Activated T-helper 1 cell treated with anti-CD3 and anti-CD28 coated beads, Interleukin-12 subunit alpha, Interleukin-12 subunit beta, Interleukin-2, Interleukin-4 antibody, amounts not matched to agents 30 ng/mL and 10 ng/mL and 1 ng/mL, durations not matched to agents 14 hours and 24 hours and 36 hours (primary cell): ENCODE measurements at places on chromosomes 16 and 17. TPM values are rescaled to one million over a fixed set of nuclear protein-coding genes. Genes with fewer than 3 reads are reported as not detected.
A peak's percentile ranks its signal among the peaks of the same experiment; 100 is the strongest.

KRT12 gene
- not detected in 2 replicates for total RNA-seq

- DNase-seq, result no peak
Observed at GRCh38 chr16:72876221-72876620, 171.7 kb downstream of the ZFHX3 start.

C16orf95 gene
- 9.9 and 10.9 TPM in 2 replicates for total RNA-seq

- no peak for DNase-seq
Observed at GRCh38 chr17:81885454-81885853, 5.9 kb downstream of the ALYREF start.

- no peak for DNase-seq
Observed at GRCh38 chr17:19304209-19304608, 58.3 kb downstream of the B9D1 start.

TEKT5 gene
- total RNA-seq, result not detected in 2 replicates

- no peak for DNase-seq
Observed at GRCh38 chr16:4376126-4376892, 4.7 kb downstream of the VASN start.

DNAAF1 gene
- not detected in 2 replicates for total RNA-seq

EPX gene
- total RNA-seq, result not detected in 2 replicates

FLII gene
- total RNA-seq, result 268 and 275 TPM in 2 replicates

GRCh38 chr17:68239632-68240366, 8.0 kb upstream of the AMZ2 start:
- no peak for DNase-seq

HOXB3 gene
- 2.5 and 2.8 TPM in 2 replicates for total RNA-seq

DNA sequence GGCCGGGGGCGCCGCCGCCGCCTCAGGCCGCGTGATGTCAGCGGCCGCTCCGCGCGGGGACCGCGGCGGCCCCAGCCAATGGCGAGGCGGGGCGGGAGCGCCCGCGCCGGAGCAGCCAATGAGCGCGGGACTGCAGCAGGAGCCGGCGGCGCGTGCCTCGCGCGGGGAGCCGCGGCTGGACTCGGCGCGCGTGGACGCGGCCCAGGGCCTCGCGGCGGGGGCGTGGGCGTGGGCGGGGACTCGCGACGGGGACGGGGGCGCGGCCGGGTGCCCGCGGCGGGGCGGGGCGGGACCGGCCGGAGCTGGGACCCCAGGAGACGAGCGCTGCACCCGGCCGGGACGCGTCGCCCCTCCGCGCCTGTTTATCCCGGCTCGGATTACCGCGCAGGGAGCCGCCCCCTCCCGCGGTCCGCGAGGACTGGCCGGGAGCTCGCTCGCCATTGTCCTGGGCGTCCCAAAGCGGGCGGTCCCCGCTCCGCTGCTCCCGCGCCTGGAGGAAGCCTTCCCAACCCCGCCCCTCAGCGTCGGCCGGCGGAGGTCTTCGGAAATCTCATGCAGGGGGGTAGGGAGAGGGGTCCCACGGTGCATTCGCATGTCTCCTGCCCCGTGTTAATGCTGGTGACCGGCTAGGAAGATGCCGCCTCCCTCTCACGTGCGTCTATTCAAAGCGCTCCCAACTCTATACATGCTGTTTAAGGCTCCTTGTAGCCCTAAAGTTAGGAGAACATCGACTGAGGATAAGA, at the start of gene RNF157:
Gene RNF157 (minus strand): TSS at position 33 of the 743 bp plus-strand sequence. CDS start 253 bp downstream, outside the sequence.
- peak; percentile 75 for DNase-seq

LITAF gene
- total RNA-seq, result 197 and 199 TPM in 2 replicates

KRT23 gene
- total RNA-seq, result not detected in 2 replicates

DNA sequence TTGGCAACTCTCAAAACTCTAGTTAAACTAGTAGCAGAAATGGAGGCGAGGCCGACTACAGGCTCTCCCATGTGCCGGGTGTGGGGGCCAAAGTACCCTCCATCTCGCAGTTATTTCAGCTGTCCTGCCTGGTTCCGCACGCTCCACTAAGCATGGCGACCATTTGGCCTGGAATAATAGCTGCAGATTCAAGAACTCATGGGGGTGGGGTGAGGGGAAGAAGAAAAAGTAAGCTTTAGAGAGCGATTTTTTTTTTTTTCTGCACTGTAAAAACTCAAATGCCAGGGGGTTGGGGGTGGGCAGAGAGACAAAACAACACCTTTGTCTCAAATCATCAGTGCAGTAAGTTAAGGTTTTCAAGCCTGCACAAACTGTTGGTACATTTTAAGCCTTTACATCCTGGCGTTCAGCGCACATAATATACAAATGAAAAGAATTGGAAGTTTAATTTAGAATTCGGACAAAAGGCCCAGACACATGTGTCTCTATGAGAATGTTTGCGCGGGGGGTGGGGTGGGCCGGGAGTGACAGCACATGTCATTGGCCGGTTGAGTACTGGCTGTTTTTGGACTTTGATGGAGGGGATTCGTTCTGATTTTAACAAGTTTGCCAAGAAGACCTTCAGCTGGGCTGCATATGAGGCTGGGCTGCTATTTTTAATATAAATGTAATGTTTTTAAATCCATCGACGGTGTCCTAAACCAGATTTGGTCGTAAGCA, 694.7 kb upstream of the SALL1 start:
- no peak for DNase-seq

C17orf50 gene
- total RNA-seq, result not detected in 2 replicates

GRCh38 chr17:82791532-82791931, 39.7 kb downstream of the TBCD start:
- no peak for DNase-seq

FAM83G gene
- total RNA-seq, result 13.0 and 13.2 TPM in 2 replicates

TMEM100 gene
- not detected in 2 replicates for total RNA-seq

PTX4 gene
- 0.20 TPM in 1 of 2 replicates, not detected in the other for total RNA-seq

- no peak for DNase-seq
Observed at GRCh38 chr17:79925242-79925957, 86.2 kb upstream of the CBX4 start.

CD300A gene
- 9.8 and 10.4 TPM in 2 replicates for total RNA-seq

GRCh38 chr16:10589109-10589508, 8.7 kb upstream of the EMP2 start:
- no peak for DNase-seq

APOBR gene
- 3.5 and 4.3 TPM in 2 replicates for total RNA-seq

- DNase-seq, result no peak
Observed at GRCh38 chr17:14298947-14299279, 2.0 kb upstream of the HS3ST3B1 start.

- DNase-seq, result no peak
Observed at GRCh38 chr16:56421313-56421712, 4.0 kb downstream of the AMFR start.

DYNLRB2 gene
- not detected in 2 replicates for total RNA-seq
